ENCODE measurements at places on chromosomes 7 and 10.

- no peak for DNase-seq
Measured at GRCh38 chr7:20741801-20742200, 44.9 kb downstream of the SP8 start.

GRCh38 chr10:120375666-120376065 lies 81.4 kb upstream of the PLPP4 start:
- no peak for DNase-seq

DNA sequence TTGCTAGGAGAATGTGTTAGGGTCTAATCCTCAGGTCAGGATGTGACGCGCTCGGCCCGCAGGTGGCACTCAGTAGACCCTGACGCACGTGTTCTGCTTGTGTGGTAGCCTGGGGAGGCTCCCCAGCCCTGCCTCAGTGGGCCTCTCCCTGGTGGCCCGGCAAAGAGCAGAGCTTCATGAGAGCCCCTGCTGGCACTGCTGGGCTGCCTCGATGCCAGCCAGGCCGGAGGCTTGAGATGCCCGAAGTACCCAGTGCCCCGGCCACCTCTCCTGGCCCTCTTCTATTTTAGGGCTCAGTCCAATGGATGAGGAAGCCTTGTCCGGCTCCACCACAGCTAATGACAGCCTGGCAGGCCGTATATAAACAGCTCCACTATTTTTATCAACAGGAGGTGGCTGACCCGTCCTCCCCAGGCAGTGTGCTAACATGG lies 42.0 kb downstream of the PRF1 start:
- DNase-seq, result no peak

- DNase-seq, result peak; percentile 69
Measured at GRCh38 chr7:82789883-82790609, 346.5 kb upstream of the CACNA2D1 start.

DNA sequence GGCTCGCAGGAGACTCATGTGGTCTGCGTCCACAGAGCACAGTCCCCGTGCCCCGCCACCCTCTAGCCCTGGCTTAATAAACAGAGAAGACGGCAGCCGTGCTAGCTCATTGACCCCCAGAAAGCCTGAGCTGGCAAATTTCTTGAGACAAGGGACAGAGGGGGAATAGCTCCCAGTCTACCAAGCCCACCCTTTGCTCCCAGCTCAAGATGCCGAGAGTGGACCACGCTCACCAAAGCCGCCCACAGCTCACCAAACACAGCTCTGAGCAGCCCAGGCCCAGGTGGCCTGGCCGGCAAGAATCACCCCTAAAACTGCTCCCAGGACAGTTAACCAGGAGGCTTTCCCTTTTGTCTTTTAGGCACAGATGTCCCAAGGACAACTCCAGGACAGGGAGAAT lies 5.4 kb downstream of the PDGFA start:
- no peak for DNase-seq

DNA sequence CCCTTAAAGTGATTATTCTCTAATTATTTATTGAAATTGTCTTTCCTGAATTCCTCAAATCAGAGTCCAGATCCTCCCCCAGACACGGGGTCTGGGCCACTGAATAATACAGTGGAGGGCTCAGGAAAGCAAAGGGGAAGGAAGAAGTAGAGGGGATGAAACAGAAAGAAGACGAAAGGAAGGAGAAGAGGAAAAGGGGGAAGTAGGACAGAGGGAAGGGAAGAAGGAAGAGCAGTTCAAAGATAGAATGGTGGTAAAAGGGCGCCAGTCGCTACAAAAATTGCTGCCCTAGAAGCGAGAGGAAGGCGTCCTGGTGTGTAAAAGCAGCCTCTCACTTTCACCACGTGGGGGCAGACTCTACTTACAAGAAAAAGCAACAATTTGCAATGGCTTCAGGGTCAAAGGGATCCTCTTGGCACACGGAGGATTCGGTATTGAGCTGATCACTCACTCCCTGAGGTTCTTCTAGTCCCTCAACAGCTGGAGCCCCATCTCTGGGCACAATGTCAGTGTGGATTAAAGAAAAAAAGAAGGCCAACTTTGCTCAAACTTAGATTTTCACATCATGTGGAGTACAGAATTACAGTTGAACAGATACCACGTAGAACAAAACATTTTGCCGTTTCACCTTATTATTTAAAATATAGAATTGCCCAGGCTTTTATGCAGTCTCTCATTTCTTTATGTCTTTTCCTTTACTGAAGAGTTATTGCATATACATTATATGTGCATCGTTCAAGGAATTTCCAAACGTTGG lies 31.4 kb upstream of the NPVF start:
- DNase-seq, result peak; percentile 81

DNA sequence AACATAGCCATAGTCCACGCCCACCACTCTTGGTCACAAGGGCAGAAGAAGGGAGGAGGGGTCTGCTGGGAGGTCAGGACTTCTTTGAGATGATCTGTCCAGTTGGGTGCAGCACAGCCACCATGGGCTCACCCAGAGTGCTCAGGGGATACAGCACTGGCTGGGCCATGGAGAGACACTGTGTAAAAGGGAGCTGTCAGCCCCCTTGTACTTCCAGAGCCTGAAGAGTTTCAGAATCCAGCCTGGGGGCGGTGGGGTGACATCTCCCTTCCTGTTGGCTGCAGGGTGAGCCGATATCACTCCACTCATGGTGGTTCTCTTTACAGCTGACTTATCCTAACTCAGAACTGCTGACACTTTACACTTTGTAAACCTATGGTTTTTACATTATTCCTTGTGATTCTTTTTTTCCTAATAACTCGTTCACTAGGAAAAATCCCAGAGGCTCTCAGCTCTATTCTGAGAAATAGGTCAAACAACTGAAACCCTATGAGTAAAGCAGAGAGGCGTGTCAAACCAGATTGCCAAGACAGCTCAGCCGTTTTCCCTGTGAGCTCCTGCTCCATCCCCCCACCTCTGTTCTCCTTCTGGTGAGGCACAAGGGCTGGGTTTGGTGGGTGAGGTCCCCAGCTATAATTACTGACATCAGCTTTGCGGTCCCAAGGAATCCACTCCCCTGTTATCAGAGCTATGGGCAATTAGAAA lies 3.2 kb upstream of the MRPS24 start:
- DNase-seq, result peak; percentile 77

DNA sequence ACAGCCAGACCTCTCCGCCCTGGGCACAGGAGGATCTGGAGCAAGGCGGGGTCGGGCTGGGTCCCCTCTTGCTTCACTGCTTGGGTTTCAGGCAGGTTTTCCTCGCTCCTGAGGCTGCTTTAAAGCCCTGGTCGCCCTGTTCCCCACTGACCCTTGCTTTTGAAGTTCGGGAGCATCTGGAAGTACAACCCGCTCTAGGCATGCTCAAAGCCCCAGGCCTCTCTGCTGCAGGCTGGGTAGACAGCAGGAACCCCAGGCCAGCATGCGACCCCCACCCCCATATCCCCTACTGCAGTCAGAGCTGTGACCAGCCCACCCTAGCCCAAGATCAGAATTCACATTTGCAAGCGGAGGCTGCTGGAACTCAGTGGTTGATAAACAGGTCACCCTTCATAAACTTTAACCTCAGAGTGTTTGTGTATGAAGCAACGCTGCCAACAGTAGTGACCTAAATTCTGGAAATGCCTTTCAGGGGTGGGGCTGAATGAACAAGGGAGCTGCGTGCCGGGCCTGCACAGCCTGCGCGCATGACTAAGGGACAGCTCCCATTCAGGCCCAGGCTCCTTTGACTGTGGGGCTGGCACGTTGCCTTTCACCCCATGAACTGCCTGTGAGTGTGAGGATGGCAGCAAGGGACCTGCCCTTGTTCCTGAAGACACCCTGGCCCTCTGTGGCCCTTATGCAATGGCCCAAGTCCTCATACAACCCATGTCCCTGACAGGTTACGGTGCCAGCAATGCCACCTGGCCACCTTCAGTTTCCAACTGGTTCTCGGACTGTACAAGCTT lies 52.5 kb downstream of the PROSER2 start:
- peak; percentile 86 for DNase-seq
